ENCODE measurements at places on chromosomes 12 and 14.

GRCh38 chr14:24224618-24225071, 7.5 kb downstream of the NEDD8 start:
- DNase-seq: no peak

GRCh38 chr14:94921882-94922585, 152.1 kb upstream of the GSC start:
- DNase-seq: no peak

- no peak for DNase-seq
Observed at GRCh38 chr12:124411953-124412645, 117.2 kb downstream of the RFLNA start.

DNA sequence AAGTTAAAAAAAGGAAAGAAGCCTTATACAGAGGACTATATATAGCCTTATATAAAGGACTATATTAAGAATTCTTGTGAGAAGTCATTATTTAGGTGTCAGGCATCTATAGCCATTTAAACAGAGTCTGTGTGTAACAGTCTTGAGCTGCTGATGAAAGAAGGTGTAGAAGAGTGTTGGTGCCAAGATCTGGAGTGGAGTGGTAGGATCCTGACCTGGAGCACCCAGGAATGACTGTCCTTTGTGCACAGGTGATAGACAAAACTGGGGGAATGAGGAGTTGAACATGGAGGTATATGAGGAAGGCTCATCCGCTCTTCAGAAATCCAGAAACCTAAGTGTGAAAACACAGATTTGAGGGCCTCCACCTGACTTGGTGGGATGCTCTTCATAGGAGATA, 747.3 kb downstream of the NRXN3 start:
- no peak for DNase-seq

DNA sequence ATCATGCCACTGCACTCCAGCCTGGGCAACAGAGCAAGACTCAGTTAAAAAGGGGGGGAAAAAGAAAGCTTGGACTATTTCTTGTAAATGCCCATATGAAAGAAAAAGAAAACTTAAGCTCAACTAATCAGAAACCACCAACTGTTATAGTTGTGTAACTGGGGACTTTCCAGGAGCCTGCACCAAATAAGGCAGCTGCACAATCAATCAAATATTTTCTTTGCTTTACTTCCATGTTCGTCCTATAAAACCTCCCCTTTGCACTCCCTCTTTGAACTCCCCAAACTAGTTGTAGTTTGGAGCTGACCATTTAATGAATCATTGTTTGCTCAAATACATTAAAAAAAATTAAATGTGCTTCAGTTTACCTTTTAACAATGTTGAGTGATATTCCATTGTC, 54.9 kb downstream of the OTOGL start:
- no peak for DNase-seq

GRCh38 chr14:64683264-64683663, 21.0 kb upstream of the PLEKHG3 start:
- DNase-seq: no peak

DNA sequence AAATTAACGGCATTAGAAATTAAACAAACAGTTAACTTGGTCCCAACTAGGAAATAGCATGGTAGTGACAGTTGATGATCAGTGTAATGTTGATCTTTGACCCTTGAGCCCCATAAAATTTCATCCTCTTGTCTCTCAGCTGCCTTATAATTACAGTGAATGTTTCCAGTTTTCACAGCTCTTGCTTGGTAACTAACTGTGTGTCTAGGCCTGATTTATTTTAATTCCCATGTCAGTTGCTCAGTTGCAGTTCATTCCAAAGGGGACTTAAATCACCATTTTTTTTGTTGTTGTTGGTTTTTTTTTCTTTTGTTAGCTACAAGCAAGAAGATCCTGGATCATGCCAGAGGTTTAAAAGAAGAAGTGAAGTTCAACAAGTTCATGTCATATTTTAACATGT, 1883.7 kb upstream of the FLRT2 start:
- DNase-seq: no peak

All from stimulated activated CD4-positive, alpha-beta T cell treated with anti-CD3 and anti-CD28 coated beads, Interleukin-15, amount 100 ng/mL, for 1 hour (primary cell).